Large intestine (tissue), 12 donors: ENCODE measurements at places on chromosomes 5 and 9.

- no peak for DNase-seq
Measured at GRCh38 chr5:74642543-74642863, 2.0 kb upstream of the ENC1 start.

- DNase-seq, result peak; percentile 71
Measured at GRCh38 chr5:102153003-102153759, 142.9 kb downstream of the SLCO4C1 start.

GRCh38 chr9:111890334-111890733 is 6.3 kb upstream of the UGCG start:
- DNase-seq, result peak; percentile 82

DNA sequence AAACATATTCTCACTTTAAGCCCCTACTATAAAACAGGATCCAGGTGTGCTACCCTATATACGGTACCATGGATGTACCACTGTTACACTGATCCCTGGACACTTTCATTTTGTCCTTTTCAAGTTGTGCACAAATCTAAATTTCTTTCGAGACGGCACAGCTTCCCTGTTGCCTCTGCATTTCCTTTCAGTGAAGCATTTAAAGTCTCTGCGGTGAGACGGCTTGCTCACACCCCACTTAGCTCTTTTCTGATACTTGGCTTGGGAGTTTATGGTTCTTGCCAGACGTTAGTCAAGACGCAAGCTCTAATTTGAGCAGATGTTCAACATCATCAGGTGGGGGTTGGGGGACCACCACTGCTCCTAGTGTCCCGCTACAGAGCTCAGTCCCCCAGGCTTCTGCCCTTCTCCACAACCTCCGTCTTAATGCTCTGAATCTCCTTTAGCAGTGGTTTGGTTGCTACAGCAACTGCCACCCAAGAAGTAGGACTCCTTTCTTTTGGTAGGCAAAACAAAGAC is 15.8 kb downstream of the F2RL2 start:
- DNase-seq, result peak; percentile 20

DNA sequence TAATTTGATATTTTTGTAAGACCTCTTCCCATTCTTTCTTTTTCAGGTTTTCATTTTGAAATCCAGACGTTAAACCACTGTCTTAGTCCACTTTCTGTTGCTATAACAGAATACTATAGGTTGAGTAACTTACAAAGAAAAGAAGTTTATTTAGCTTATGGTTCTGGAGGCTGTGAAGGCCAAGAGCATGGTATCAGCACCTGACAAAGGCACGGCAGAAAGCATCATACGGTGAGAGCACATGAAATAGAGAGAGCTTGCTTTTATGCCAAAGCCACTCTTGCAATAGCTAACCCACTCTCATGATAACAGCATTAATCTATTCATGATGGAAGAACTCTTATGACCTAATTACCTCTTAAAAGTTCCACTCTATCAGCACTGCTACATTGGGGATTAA is 255.6 kb upstream of the PDE4D start:
- no peak for DNase-seq

- peak; percentile 92 for DNase-seq
Measured at GRCh38 chr9:97803167-97804058, 49.6 kb upstream of the FOXE1 start.

GRCh38 chr5:113221294-113222176 is 213.3 kb downstream of the TSSK1B start:
- DNase-seq, result no peak

GRCh38 chr5:105878402-105878801 is 1792.3 kb downstream of the EFNA5 start:
- DNase-seq, result no peak

DNA sequence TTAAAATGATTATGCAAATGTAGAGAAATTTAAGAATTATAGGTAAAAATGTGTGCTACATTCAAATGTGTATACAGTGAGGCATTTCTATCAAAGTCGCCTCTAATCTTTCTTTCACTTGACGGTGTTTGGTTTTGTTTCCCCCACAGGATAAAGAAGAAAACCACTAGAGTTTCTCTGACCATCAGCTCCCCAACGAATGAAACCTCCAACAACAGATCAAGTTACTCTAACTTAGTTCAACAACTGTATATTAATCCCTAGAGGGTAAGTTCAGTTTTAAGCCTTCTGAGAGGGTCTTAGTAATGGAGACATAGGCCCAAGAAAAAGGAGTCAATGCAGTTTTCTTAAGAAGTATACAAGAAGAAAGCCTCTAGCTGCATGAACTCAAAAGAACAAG is 11.5 kb upstream of the MYOT start:
- no peak for DNase-seq

GRCh38 chr5:17222664-17223063 is 5.2 kb downstream of the BASP1 start:
- DNase-seq, result no peak

DNA sequence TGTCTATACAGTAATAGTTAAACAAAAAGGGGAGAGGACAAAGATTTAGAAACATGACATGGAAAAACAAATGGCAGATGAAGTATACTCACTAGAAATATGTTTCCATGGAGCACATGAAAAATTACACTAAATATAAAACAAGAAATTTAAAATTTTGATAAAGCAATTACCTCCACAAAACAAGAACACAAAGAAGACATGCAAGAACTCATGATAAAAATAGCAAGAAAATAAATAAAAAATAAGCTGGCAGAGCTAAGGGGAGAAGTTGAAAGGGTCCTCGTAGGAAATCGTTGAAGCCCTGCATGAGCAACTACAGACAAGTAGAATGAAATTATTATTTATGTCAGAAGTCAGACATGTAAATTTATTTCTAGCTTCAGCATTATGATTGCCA is 22.6 kb upstream of the TMEM171 start:
- DNase-seq, result no peak

DNA sequence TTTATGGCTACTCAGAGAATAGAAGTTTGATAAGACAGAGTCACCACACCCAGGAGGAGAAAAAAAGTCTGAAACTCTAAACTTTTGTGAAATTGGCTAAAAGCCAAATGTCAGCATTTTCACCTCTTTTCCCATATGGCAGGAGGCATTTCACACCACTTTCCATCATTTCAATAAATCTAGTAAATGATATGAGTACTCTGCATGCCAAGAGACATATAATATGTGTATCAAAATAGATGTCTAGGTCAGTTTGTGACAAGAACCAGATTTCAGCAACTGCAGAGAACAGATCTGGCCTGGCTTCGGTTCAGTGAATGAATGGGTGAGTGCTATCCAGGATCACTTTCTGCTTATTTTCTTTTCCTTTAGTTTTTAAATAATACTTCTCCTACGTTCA is 470.8 kb downstream of the ENC1 start:
- DNase-seq, result no peak

DNA sequence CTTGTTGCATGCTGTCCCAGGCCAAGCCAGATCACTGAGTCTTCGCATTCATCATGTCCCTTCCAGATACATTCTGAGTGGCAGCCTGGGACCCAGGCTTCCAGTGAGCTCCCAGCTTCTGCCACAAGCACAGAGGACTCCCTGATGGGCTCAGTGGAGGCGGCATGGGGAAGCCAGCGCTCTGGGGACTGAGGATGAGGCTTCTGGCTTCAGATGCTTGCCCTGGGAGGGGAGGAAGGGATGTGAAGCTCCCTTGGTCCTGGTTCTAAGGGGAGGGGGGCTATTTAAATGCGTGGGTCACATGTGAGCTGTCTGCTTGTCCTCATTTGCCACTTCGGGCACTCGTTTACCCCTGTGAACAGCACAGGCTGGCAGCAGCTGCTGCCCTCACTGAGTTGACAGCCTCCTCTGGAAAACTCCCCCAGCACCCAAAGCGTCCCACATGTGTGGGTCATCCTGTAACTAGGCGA is 174.0 kb downstream of the NR3C1 start:
- DNase-seq, result no peak

DNA sequence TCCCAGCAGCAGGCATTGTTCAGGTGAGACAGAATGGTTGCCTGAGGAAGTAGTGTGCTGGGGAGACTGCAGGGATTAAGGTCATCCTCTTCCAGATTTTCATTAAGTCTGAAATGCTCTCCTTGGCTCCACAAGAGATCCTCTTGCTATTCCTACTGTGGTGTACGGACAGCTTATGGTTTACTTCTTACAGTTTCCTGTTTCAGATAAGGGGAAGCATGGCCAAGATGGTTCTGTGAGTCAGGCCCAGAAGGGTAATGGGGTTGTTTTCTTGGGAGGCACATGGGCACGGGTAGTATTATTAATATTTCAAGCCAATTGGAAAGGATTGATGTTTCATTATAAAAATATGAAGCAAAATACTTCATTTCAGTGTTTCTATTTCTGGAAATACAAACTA is 42.9 kb downstream of the GLRX start:
- no peak for DNase-seq

- no peak for DNase-seq
Measured at GRCh38 chr9:137297966-137298365, 4.1 kb downstream of the NRARP start.

DNA sequence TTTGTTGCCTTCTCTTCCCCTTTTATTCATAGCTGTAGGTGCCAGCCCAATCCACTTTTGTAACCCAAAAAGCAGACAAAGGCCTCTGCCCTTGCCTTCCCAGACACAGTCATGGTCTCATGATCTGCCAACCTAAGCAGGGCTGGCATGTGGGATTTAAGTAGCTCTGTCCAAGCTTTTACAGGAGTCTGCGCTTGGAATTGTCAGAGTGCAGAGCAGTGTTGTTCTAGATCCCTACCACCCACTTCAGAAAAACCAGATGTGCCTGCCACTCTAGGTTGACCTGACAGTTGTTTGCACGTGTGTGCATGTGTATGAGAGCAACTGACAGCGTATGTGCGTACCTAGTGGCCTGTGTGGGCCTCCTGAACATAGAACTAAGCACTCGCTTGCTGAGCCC is 87.8 kb upstream of the SPRY4 start:
- no peak for DNase-seq

- no peak for DNase-seq
Measured at GRCh38 chr9:75378036-75378435, 289.7 kb downstream of the OSTF1 start.

GRCh38 chr5:154168395-154168794 is 22.1 kb upstream of the GALNT10 start:
- DNase-seq, result no peak

DNA sequence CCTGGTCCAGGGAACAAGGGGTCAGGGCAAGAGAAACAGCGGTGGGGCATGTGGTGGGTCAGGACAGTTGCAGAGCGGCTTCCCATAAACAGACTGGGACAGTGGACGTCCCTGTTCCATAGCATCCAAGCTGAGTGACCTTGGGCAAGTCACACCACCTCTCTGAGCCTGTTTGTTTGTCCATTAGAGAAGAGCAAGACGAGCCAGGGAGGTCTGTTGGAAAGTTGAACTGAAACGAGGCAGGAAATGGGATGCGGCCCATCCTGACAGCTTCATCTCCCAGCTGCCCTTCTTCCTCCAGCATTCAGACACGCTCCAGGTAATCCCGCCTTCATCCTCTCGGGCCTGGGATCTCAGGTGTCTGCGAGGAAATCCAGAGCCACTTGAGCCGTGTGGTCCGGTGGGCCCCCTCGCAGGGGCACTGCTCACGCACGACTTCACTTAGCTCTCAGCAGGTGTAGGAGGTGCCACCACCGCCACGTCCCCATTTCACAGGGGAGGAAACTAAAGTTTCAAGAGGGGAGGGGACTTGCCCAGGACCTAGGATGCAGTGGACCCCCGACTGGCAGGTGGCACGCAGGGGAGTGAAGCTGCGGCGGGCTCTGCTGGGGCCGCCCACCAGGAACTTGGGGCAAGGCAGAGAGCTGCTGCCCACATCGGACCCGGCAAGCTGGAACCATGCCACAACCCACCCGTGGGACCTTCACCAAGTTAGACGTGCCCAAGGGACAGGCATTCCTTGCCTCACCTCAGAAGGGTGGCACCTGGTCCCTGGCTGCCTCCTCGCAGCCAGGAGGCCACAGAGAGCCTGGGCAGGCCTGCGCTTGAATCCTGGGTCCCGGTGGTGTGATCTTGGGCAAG is 13.0 kb downstream of the PTGES2 start:
- DNase-seq, result no peak

DNA sequence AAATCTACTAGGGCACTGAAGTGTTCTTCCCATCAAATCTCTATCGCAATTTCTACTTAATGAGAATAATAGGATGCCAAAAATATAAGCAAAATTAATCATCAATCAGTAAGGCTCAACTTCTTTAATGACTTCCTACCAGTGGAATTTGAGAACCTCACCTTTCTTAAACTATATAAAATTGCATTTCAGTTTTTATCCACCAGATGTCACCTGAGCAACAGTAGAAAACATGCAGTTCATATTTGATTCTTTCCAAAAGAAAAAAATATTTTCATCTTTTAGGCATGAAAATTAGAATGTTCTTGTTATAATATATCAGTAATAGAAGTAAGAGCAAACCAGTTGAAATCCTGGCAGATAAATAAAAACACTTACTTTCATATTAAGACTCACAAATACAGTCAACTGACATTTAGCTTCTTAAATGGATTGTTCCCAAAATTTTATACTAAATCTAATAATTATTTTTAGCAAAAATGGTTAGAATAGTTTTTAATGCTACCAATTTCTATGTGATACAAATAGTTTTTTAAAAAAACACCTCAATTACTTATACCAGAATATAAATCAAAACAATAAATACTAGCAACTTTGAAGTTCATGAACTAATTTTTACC is 13.4 kb upstream of the CCDC112 start:
- no peak for DNase-seq

DNA sequence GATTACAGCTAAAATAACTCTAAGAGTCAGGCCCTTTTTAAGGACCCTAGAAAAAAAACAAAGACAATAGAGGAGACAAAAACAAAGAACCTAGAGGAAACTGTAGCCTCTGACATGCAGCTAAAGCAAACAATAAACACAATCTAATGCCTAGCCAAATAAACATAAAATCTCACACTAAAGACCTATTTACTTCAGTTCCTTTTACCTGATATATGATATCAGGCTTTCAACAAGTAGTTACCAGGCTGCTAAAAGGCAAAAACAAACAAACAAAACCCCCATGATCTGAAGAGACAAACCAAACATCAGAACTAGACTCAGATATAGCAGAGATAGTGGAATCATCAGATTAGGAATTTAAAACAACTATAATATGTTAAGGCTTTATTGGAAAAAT is 226.5 kb upstream of the POU5F2 start:
- no peak for DNase-seq
